ENCODE measurements at places on chromosomes 5 and 9.

GRCh38 chr5:39452846-39453245 lies 28.1 kb upstream of the DAB2 start:
- DNase-seq = peak; percentile 73

DNA sequence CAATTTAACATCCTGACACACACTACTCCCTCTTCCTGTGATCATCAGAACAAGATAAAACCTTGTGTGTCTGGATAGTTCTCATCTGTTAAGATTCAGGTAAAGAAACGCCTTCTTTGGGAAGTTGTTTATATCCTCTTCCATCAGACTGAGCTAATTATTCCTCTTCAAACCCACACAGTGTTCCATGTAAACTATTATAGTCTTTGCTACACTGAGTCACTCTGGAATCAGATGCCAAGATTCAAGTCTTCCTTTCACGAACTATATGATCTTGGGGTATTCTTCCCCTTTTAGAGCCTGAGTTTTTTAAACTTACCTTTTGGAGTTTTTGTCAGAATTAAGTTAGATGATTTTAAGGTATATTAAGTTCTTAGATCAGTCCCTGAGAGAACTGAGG lies 2.0 kb downstream of the OR1J1 start:
- no peak for DNase-seq

- no peak for DNase-seq
Measured at GRCh38 chr9:3471883-3472282, 53.9 kb downstream of the RFX3 start.

- DNase-seq = no peak
Measured at GRCh38 chr5:32278406-32278805, 34.3 kb downstream of the MTMR12 start.

DNA sequence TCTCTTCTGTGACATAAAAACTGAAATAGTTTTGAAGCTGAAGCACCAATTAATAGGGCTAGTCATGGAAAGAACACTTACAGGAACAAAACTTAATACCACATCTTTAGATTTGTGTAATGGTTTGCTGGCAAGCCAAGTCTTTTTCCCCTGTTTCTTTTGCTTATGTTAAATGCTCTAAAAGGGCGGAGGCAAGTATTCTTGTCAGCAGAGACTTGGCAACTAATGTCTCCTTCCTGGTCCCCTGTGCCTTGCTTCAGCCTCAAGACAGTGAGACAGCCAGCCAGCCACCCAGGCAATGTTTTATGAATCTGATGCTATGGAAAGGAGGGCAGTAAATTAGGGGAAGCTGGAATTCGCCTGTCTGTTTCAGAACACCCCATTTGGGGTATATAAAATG lies 45.7 kb downstream of the PRRC1 start:
- DNase-seq = peak; percentile 17

GRCh38 chr9:85344901-85345300 lies 396.9 kb downstream of the AGTPBP1 start:
- no peak for DNase-seq

DNA sequence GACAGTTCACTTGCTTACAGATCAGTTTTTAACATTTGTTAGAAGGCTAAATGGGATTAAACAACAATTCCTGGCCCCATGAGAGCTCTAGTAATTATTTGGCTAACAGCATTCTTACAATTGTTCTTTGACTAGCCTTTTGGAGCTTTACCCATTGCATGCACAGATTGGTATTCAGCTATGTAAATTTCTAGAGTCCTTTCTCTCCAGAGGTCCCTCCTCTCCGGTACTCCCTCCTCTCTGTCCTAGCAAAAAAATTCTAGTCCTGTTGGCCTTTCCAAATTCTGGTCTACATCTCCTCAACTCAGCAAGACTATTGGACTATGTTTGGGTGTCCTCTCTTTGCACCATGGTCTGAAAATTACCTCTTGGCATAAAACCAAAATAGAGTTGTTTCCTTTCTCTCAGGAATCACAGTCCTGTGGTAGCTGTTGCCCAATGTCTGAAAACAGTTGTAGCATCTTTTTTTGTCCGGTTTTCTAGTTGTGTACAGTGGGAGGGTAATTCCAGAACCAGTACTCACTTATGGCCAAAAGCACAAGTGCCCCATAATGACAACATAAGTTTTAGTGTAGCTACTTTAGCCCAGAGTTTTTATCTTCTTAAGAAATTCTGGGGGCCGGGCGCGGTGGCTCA lies 18.1 kb downstream of the SAR1B start:
- no peak for DNase-seq

- peak; percentile 79 for DNase-seq
Measured at GRCh38 chr9:110880189-110880588, 158.1 kb downstream of the LPAR1 start.

DNA sequence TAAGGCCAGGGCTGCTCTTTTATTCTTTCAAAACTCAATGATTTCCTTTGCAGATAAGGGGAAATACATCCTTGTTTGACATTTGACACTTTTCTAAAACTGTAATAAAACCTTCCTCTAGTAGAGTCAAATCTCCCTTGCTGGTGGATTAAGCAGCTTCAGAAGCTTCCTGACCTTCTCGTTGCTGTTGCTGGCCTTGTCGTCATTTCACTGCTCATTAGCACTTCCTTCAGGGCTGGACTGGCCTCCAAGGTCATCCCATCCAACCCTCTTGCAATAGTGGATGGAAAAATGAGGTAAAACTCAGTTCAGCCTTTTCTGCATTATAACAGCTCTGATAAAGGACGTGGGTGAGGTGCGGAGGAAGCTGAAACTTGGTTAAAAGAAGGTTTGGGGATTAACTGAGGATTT lies 1.1 kb upstream of the ADAMTSL1 start:
- no peak for DNase-seq

DNA sequence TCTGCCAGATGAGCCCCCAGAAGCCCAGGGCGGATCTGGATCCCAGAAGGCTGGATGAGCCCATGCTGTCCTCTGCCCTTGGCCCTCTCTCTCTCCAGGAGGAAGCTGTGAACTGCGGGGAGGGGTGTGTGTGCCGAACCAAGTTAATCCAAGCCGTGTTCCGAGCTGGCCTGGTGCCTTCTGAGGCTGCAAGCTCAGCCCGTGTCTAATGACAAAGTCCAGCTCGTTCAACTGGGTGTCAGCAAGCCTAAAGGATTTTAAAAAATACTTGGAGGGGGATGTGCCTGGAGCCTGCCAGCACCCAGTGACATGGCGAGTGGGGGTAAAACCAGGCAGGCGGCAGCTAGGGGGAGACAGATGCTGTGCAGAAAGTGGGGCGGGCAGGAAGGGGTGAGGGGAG lies 8.0 kb downstream of the STC2 start:
- DNase-seq = no peak

DNA sequence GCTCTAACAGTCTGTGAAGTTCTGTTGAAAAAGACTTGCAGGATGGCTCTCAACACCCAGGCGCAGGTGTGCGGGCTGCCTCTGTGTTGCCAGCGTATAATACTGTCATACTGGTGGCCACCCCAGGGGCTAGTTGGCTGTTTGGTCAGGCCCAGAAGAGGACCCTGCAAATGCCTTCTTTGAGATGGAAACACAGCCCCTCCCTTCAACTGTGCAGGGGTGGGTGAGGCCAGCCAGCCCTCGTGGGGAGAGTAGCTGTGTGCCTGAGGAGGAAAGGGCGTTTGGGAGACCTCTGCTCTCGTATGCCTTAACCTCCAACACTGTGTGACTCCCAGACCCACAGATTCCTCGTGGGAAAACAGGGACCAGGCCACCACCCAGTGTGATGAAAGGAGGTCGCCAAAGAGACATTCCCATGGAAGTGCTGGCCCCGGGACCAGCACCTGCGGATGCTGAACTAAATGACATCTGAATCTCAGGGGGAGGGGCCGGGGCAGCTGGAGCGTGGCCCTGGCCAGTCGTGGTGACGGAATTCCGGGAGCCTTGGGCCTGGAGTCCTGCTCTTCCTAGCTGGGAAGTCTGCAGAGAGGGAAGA lies 11.3 kb upstream of the SCGB3A1 start:
- no peak for DNase-seq

GRCh38 chr5:135387629-135387960 lies 11.4 kb downstream of the MACROH2A1 start:
- no peak for DNase-seq

DNA sequence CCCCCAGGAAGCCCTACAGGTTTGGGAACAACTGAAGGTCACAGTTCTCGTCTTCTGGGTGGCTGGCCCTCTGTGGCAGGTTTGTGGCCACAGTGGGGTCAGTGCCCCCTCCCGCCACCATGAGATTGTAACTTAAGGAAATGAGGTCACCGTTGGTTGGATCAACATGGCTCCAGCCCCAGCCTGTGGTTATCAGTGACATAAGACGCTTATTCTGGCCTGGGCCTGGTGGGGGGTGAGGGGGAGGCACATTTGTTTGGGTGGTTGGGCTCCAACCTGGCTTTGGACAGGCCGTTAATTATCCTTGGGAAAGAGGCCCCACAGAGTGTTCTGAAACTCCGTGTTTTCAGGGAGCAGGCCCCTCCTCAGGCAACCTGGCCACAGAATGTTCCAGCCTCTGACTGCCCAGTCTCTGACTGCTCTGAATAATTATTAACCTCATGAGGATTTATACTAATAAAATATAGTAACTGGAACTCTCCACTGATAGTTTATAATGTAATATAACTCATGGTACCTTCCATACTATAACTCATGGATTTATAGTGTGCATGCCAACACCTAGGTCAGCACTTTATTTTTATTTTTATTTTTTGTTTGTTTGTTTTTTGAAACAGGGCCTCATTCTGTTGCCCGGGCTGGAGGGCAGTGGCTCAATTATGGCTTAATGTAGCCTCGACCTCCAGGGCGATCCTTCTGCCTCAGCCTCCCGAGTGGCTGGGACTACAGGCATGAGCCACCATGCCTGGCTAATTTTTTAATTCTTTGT lies 58.0 kb upstream of the RPL26L1 start:
- no peak for DNase-seq
